ENCODE measurements at places on chromosomes 7 and 10. TPM values are rescaled to one million over a fixed set of nuclear protein-coding genes. Genes with fewer than 3 reads are reported as not detected.

DNA sequence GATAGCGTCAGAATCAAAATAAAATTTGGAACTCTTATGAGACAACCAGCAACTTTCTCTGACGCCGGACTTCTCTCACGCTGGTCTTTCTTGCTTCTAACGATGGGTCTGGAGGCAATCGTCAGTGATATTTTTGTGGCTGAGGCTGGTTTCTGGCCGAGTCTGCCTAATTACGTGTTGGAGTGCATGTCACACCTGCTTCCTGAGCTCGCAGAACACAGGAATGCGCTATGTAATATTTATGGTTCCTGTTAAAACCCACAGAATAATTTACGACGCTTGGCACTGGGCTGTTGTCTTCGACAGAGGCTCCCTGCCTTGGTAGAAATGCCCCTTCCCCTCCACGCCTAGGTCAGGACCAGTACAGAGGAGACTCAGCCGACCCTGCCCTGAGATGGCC is 64.9 kb downstream of the NPTX2 start:
- DNase-seq = no peak

SLC26A3 gene
- not detected for total RNA-seq

PGAM2 gene
- 4.5 TPM for total RNA-seq

UCN3 gene
- total RNA-seq = not detected

- DNase-seq = no peak
These were observed 8.3 kb upstream of the WASL start for GRCh38 chr7:123757095-123757494.

SLC29A4 gene
- 14.7 TPM for total RNA-seq

DNA sequence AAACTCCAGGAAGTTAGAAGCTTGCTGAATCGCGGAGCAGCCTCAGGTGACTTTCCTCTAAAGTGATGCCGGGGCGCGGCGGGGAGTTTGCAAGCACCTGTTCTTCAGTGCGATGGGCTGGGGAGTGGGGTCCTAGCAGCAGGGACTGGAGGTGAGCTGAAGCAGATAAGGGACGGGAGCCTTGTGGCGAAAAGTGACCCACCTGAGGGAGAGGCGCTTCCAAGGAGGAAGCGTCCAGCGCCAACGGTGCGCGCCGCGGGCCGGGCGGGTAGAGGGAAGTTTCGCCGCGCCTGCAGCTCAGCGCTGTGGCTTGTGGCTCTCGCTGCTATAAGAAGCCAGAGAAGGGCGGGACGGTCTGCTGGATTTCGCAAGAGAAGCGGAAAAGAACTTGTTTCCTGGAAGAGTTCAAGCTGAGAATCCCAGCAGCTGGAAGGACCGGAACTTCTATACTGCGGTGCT is at the start of gene STEAP4:
TSS of gene STEAP4 (minus strand) at position 305 of the 459 bp plus-strand sequence. CDS start 22,625 bp downstream, outside the sequence.
- DNase-seq = no peak

DNA sequence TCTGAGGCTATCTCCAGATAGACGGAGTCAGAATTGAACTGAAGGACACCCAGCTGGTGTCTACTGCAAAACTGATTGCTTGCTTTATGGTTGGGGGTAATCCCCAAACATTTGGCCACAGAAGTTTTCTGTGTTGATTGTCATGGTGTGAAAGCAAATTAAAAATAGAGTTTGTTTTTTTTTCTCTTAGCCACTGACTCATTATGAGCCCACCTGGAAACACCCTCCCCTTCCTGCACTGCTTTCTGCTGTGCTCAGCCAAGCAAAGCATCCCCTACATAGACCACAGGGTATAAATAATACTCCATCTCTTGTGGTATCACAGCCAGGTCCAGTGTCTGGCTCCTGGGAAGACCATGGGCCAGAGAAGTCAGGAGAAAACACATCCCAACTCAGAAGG is 6.5 kb upstream of the VWC2 start:
- DNase-seq = no peak

DNA sequence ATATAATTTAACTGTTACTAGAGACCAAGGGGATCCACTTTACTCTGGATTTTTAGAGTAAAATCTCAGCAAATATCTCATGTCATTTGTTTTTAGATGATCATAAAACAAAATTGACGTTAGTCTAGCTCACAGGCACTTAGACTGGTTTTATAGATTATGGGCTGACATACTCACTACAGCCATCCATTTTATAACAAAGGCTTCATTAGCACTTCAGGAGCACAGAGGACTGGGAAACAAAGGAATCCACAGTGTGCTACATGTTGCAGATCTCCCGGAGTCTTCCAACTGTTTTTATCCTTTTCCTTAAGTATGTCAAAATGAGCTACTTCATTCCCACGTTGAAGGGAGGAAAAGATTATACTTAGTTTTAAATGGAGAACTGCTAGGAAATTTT is 15.9 kb upstream of the SCRN1 start:
- no peak for DNase-seq

DNA sequence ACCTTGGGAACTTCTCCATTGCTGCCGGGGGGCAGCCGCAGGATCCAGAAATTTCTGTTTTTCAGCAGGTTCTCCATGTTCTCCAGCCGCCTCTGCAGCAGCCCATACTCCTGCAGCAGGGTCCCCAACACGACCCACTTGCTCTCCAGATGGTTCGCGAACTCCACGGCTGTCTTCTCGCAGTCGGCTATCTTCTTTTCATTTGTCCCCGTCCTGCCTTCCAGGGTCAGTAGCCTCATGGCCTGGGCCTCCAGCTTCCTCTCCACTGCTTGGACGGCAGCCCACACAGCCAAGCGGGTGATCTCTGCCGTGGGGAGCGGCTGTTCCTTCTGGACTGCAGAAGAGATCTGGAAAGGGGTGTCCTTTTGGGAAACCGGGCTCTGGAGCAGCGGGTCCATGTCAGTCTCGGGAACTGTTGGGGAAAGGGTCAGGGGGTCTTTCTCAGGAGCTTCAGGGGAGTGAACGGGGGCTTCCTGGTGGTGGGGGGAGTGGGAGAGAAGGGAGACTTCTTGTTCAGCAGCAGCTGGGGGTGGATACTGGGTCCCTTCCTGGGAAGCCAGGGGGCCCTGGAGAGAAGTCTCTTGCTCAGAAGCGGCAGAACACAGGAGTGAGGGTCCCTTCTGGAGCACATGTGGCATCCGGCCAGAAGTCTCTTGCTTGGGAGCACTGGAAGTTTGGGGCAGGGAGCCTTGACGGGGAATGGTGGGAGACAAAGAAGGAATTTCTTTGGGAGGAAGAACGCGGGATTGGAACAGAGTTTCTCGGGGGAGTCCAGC is 5.5 kb downstream of the ZNF777 start:
- DNase-seq = no peak

PALD1 gene
- 6.9 TPM for total RNA-seq

ZNF804B gene
- total RNA-seq = 6.9 TPM

SPDYE2B gene
- not detected for total RNA-seq

DNA sequence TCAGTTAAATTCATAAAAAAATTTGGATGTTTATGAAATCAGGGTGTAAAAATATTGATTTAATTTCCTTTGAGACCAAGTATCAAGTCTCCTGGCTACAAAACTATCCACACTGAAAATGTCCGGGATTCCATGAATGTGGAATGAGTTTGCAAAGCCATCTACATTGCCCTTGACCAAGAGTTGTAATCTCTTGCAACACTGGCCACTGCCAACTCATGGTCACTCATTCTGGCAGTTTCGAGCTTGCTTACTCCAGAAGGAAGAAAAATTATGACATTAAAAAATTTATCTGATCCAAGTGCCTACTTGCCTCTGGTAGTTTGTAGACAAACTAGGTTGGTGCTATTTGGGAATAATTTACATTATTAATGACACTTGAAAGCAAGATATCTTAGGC is 84.2 kb downstream of the NPY start:
- no peak for DNase-seq

GRCh38 chr7:68043546-68043945 is 1046.9 kb downstream of the TYW1 start:
- DNase-seq = no peak

CELF2 gene
- 129 TPM for total RNA-seq

ADRB1 gene
- 3.3 TPM for total RNA-seq

DNA sequence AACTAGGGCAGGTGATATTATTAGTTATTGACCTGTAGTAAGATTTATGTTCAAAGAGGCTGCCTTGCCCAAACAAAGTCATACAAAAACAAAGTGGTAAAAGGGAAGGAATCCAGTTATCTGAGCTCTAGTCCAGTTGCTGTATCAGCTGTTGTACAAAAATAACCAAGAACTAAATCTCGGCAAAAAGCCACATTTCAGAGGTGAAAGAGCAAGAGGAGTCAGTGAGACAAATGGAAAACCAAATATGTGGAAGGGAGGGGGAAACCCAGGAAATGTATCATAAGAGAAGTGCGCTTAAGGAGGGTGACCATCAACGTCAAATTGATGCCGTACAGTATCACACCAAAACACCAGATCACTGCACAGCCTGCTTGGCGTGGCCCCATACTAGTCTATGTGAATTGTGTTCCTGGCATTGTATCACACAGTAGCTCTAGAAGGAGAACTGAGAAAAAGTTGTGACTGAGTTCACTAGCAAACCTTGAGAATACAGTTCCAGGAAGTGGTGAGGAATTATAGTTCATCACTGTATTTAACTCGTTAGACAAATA is 6.4 kb downstream of the AGBL3 start:
- DNase-seq = no peak

GRCh38 chr7:96253964-96254363 is 67.9 kb downstream of the SLC25A13 start:
- DNase-seq = no peak

PARG gene
- total RNA-seq = 129 TPM

SEMA4G gene
- 6.5 TPM for total RNA-seq

NRG3 gene
- total RNA-seq = 12.2 TPM

ACTL6B gene
- 163 TPM for total RNA-seq

DNA sequence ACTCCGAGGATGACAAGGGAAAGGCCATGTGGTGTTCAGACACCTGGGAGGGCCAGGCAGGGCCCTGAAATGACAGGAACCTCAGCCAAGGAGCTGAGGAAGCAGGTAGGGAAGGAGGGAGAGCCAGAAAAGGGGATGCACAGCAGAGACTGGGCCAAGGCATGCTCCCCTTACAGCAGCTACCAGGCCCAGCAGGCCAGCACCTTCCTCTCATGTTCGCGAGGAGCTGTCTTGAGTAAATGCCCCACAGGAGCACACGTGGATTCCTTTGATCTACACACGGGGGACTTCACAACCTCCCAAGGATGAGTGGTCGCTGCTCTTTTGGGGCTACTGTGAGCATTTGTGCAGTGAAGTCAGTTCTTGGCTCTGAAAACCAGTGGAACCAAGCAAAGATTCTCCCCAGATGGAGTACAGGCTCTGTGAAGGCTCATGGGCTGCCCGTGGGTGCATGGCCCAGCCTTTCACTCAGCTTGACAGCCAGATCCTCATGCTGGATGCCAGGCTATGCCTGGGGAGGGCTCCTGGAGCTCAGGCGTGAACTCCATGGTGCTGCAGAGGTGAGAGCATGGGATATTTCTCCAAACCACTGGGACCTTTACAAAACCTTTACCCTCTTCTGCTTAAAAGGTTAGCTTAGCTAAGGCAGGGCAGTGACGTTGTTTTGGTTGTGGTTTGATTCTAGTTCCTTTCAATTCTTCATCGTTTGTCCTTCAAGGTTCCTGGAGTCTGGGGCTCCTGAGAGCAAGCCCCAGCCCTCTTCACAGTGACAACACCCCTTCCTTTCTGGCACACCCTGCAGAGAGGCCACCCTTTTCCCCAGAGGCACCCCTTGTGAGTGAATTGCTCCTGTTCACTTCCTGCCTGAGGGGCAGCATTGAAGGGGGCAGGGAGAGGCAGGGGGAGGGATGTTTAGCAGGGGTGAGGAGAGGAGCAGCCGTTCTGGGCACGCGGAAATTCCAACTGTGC is 74.2 kb upstream of the ZPBP start:
- DNase-seq = no peak

MLXIPL gene
- total RNA-seq = not detected

GRCh38 chr10:22491480-22491879 is 146.2 kb downstream of the SPAG6 start:
- no peak for DNase-seq

- no peak for DNase-seq
These were observed 3.0 kb upstream of the ASB15 start for GRCh38 chr7:123598657-123599056.

DNA sequence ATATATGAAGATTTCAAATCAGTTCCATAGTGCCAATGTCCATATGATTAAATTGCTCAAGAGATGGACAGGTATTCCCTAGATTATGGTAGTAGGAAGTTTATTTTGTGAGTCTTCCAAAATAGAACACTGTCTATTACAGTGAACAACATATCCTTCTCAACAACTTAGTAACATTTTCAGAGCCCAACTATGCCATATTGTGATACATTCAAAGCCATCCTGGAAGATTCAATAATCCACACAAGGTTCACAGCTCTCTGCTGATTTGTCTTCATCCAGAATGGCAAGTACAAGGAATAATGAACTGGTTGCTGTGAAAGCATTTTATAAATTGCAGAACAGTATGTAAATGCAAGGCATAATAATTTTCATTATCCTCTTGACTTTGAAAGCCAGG is 213.9 kb downstream of the CHRM2 start:
- no peak for DNase-seq

ZP3 gene
- 1.2 TPM for total RNA-seq

GRCh38 chr10:100999742-101000126 is at the start of gene LZTS2:
Gene LZTS2 (plus strand): TSS chr10:100999808. CDS start chr10:101002539, 2,731 bp downstream.
- DNase-seq = no peak

DNA sequence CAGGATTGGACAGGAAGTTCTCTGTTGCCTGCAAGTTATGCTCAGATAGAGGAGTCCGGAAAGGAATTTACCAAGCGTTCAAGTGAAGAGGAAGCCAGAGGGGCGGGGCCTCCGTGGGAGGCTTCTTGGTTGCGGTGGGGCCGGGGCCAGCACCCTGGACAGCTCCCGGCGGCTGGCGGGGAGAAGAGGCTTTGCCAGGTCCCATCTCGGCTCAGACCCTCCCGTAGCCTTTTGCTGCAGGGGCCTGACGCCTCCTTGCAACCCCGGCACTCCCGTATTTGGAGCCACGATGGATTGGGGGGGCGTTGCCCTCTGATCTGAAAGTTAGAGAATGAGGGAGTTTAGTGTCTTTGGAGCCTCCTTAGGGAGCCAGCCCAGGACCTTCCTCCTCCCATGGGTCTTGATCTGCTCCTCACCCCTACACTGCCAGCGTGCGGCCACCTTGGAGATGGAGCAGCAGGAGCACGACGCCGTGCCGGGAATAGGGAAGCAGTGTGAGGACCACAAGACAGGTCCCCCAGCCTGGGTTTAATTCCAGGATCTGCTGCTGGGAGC is 3.1 kb upstream of the SLC18A3 start:
- DNase-seq = peak; percentile 62

- no peak for DNase-seq
These were observed 84.2 kb downstream of the CDK6 start for GRCh38 chr7:92751902-92752901.

- no peak for DNase-seq
These were observed 36.9 kb upstream of the GNA12 start for GRCh38 chr7:2880874-2881533.

DNA sequence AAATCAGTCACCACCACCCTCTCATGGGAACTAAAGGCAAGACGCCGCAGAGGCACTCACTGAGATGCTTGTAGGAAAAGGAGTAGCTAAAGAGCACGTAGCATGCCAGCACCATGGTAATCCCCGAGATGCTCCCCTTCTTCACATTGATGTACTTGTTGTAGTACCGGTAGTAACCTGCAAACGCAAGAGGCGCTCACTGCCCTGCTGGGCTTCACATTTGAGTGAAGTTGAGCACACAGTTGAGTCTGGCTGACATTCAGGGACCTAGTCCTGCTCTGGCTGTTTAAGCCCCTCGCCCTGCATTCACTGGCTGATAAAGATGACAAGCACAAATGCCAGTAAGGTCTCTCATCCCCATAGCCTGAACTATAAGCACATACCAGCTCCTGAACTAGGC is 6.9 kb downstream of the ATP5MF start:
- DNase-seq = no peak

- DNase-seq = no peak
These were observed 84.8 kb upstream of the LRRC4 start for GRCh38 chr7:128115821-128116723.

MMD2 gene
- total RNA-seq = 2.4 TPM

CHAT gene
- total RNA-seq = not detected

Data from frontal cortex (tissue), 4 donors.